ENCODE measurements at places on chromosomes 7 and 10.

DNA sequence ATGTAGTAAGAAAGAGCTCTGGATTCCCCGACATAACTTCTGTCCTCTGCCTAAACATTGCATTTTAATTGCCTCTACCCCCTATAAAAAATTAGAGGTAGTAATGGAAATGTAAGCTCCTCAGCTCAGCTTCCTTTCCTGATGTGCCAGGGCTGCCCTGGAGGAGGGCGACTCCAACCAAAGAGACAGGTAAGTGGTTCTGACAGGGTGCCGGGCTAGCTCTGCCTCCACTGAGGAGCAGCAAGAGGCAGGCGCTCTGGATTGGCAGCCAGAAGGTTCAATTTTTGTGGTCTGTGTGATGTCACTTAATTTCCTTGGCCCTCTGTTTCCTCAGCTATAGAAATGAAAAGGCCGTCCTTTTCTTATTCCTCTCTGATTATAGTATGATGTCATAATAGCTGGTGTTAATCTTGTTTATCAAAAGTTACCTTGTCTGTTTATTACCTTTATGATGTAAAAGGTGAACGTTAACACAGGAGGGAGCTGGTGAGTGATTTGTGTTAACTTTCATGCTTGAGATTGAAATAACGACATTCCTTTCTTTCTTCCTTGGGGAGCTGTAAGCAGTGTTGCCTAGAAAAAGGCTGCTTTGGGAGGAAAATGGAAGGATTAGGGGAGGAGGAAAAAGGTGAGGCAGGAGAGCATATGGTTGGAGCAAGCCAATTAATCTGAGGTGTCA is 51.8 kb downstream of the ANLN start:
- DNase-seq: no peak

DNA sequence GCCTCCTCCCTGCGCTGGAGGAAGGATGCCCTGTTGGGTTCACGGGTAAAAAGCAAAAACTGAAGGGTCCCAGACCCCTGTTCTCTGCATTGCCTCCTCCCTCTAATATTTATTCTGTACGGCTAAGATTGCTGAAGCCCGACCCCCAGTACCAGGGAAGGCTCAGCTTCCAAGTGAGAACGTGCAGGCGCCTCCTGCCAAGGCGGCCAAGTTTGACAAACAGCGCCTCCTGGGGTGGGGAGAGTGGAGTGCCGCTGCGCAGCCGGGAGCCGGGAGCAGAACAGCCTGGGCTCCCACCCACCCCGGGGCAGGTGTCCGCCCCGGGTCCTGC is 4.7 kb upstream of the EBF3 start:
- peak; percentile 34 for DNase-seq

DNA sequence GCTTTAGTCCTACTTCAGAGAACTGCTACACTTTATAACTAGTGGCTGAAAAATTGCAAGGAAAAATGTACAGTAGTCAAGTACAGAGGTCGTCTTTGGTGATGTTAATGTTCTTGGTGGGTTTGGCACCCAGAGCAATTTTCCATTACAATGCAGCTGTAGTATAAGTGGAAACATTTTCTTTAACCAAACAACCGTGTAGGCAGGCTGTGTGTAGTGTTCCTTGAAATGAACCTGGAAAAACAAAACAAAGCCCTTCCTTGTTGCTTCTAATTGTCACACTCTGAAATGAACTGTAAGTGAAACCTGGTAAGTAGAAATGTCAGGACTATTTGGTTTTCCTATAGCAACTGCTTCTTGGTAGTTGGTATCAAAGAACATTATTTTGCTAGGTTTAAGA is 256.9 kb downstream of the MDFIC start:
- no peak for DNase-seq

DNA sequence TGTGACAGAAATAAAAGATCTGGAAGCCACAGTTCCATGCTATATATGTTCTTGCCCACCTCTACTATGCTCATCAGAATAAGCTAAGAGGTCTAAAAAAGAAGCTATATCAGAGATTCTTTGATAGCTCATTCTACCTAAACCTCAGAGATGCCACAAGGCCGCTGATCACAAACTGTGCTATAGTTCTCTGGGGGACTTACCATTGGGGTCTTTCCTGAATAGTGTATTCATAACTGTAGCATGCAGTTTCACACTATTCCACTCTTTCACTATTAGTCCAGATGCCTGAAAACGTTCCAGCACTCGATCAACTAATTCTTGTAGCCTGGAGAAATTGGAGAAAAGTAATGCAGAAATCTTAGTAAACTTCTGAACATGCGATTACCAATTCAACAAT is 44.5 kb upstream of the SPOCK2 start:
- no peak for DNase-seq

DNA sequence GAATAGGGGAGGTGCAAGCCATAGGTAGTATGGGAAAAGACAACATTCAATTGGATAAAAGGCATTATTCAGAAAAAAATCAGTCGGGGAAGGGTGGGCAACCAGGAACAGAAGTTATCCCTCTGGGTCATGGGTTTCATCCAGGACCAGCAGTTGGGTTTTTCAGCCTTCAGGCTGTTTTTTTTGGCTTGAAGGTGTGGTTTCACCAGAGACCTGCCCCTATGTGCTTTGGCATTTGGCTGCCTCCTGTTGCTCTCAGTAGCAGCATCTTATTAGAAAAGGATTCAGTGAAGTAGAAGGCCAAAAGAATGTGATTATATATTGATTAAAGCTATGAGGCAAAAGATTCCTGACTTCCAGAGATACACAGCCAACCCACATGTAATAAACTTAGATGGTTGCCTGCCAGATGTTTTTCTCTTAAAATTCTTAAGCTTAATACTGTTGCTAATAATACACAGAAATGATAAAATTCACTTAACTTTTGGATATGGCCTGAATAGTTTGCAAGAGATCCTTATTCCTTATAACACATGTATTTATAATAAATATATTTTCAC is 251.7 kb upstream of the CSTF2T start:
- DNase-seq: no peak

DNA sequence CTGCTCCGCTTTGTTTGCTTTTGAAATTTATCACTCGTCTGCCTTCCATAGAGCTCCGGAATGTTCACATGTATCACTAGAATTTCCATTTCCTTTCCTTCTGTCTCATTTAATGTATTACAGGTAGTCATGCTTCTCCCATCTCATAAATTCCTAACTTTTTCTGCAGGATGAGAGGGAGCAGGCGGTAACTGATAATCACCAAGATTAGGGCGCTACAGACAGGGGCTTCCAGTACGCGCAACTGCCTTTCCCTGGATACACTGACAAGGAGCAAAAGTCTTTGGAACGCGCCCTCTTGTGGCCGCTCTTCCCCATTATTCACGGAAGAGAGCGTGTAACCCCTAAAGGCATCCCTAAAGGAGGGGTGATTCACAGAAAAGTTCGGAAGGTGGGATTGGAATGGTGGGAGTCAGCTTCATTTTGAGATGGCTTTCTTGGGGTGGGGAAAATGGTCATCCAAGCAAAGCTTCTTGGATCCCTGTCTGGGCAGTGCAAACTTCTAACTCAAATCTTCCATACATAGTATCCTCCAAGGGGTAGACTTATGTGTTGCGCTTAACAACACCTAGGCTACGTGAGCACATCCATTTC is 6.5 kb downstream of the INHBA start:
- DNase-seq: peak; percentile 50

DNA sequence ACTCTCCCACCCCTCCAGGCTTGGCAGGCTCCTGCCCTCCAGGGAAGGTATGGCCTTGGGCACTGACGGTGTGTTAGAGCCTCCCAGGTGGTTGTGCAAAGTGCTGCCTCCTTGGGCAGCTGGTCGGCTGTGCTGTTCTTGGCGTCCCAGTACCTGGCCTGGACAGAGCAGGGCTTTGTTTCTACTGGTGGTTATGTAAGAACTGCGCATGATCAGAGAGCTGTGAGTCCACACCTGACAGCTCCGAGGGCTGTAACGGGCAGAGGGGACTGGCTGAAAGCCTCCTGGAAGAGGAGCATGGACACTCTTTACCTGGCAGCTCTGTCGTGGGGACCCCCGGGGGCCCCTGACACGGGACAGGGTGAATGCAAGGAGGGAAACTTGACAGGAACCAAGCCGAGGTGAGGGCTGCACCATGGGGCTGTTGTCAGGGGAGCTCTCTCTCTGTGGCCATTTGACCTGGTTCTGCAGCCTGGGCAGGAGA is 3.1 kb upstream of the SFRP5 start:
- no peak for DNase-seq

DNA sequence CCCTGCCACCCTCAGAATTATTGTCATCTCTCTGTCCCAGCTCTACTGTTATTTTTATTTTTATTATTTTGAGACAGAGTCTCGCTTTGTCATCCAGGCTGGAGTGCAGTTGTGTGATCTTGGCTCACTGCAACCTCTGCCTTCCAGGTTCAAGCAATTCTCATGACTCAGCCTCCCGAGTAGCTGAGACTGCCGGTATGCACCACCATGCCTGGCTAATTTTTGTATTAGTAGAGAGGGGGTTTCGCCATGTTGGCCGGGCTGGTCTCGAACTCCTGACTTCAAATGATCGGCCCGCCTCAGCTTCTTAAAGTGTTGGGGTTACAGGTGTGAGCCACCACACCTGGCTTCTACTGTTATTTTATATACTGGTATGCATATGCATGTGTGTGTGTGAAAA is 11.0 kb downstream of the CALHM2 start:
- DNase-seq: no peak

DNA sequence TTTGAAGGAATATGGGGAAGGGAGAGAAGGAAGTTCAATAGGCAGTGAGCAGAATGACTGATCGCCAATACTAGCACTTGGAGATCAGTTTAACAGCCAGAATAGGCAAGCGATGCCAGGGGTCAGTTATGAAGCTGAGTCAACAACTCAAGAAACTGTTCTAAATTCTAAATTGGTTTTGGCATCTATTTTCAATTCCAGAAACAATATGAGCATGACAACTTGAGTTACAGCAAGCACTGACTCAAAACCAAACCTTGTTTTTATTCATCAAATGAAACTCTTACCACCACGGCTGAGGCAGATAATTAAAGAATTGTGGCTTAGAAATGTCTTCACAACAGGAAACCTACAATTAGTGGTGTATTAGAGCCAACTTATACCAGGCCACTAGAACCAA is 180.5 kb upstream of the ASAH2 start:
- peak; percentile 6 for DNase-seq

GRCh38 chr7:151758622-151759540 is 118.0 kb downstream of the PRKAG2 start:
- DNase-seq: no peak

- DNase-seq: no peak
Observed at GRCh38 chr10:48364659-48365405, 58.4 kb downstream of the MAPK8 start.

GRCh38 chr10:94680544-94680943 is 3.0 kb upstream of the CYP2C18 start:
- no peak for DNase-seq

- no peak for DNase-seq
Observed at GRCh38 chr10:76552091-76552873, 1085.3 kb downstream of the KCNMA1 start.
